ENCODE measurements at places on chromosomes 3 and 15.

- no peak for DNase-seq
Measured at GRCh38 chr3:152177757-152178156, 91.0 kb upstream of the MBNL1 start.

DNA sequence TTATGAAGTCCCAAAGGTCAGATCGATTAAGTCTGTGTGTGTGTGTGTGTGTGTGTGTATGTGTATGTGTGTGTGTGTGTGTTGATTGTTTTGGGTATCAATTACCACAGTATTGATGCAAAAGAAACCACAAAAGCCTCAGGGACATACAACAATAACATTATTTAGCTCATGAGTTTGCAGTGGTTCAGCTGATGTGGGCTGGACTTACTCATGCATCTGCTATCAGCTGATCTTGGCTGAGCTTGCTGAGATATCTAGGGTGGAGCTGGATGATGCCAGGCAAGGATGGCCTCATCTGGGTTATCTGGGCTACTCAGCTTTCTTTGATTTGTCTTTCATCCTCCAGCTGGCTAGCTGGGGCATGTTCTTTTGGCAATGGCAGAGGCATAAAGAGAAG lies 82.4 kb upstream of the PRR23C start:
- no peak for DNase-seq

DNA sequence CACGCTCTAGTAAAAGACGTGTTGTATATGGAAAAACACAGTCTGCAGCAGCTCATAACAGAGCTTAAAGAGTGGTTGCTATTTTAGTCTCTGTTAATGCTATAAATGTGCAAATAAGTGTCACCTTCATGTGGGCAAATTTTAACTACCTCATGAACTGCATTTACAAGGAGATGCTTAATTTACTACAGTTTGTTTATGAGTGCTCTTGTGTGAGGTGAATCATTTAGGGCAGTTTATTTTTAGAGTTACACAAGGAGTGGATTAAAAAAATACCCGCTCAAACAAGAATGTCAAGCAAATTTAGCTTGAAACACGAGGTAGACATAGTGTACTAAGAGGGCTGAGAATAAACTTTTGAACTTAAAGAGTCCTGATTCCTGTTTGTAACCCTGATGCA lies 579.0 kb downstream of the MFSD1 start:
- DNase-seq = no peak

GRCh38 chr3:129587566-129588210 lies 18.8 kb downstream of the PLXND1 start:
- DNase-seq = no peak

- no peak for DNase-seq
Measured at GRCh38 chr3:122232485-122232884, 49.0 kb downstream of the CASR start.

DNA sequence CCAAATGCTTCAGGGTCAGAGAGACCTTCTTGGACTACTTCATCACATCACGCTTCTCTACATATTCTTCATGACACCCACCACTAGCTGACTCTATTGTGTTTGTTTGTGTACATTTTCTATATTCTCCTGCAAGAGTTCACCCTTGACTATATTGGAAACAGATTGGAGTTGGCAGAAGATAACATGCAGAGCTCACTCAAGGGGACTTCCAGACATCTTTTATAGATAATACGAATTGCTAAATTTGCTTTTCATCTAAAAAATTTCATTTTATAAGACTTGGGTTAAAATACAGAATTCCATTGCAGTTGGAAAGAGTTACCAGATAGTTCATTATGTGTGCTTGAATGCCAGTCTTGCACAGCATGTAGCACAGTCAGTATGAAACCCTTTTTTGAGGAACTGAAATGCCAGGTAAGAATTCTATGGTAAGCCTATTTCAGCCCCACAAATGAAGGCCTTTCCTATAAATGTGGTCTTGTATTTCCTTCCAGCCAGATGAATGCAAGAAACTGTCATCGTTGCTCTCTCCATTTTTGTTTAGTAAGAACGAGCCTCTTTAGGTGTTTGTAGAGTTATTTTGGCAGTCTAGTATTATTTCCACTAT lies 177.6 kb downstream of the GHSR start:
- no peak for DNase-seq

GRCh38 chr15:48671103-48672022 lies 25.9 kb upstream of the FBN1 start:
- no peak for DNase-seq

GRCh38 chr3:114418724-114419543 lies 125.1 kb downstream of the TIGIT start:
- peak; percentile 41 for DNase-seq

- DNase-seq = no peak
Measured at GRCh38 chr3:43910750-43911149, 220.0 kb downstream of the ABHD5 start.

GRCh38 chr3:143208976-143209714 lies 89.6 kb downstream of the CHST2 start:
- DNase-seq = no peak

- no peak for DNase-seq
Measured at GRCh38 chr3:182215881-182216280, 504.2 kb downstream of the SOX2 start.

DNA sequence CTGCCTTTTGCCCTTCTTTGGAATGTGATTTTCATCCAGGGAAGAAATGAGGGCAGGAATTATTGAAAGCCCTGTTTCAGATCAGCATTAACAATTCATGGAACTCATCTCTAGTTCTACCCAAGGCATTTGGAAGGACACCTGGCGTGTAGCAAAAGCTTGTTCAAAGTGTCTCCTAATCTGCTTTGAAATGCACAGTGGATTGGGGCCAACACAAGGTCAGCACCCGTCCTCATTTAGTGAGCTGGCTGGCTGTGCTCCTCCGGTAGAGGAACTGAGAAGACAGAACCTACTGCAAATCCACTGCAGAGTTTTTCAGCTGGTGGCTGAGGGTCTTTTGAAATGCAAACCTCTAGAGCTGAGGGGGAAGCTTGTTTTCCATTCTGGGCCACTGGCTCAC lies 141.6 kb upstream of the STT3B start:
- DNase-seq = no peak

- no peak for DNase-seq
Measured at GRCh38 chr15:35321926-35322325, 224.0 kb downstream of the DPH6 start.

DNA sequence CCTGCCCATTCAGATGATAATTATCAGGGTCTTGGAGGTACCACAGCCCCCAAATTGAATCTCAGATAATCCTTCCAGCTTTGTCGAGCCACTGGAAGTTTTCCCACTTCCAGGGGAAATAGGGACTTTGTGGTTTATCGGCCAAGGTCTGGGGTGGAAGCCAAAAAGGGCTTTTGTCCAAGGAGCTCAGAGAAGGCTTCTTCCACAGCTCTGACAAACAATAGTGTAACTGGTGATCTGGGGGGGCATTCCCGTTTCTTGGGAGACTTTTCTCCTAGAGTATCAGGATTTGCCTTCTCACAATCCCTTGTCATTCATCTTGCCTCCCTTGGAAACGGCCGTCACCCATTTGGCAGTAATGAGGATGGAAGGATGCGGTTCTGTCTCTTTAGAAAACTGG lies 18.4 kb downstream of the SRGAP3 start:
- no peak for DNase-seq

GRCh38 chr3:127925384-127925783 lies 10.4 kb downstream of the KBTBD12 start:
- DNase-seq = no peak

DNA sequence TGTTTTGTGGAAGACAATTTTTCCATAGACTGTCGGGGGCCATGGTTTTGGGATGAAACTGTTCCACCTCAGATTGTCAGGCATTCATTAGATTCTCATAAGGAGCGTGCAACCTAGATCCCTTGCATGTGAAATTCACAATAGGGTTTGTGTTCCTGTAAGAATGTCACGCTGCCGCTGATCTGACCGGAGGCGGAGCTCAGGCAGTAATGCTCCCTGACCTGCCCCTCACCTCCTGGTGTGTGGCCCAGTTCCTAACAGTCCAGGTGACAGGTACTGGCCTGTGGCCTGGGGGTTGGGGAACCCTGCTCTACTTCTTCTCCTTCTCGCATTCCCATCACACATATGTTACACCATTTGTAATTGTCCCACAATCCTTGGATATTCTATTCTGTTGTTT lies 11.0 kb downstream of the CHRNA7 start:
- no peak for DNase-seq

- DNase-seq = no peak
Measured at GRCh38 chr15:55618387-55618786, 30.2 kb upstream of the PYGO1 start.

- DNase-seq = no peak
Measured at GRCh38 chr15:63978511-63979261, 67.6 kb downstream of the DAPK2 start.

GRCh38 chr3:163821841-163822240 lies 1256.5 kb downstream of the SI start:
- no peak for DNase-seq

- no peak for DNase-seq
Measured at GRCh38 chr15:37698679-37699078, 235.8 kb upstream of the TMCO5A start.

GRCh38 chr3:127164615-127165014 lies 28.3 kb upstream of the PRR23E start:
- no peak for DNase-seq

DNA sequence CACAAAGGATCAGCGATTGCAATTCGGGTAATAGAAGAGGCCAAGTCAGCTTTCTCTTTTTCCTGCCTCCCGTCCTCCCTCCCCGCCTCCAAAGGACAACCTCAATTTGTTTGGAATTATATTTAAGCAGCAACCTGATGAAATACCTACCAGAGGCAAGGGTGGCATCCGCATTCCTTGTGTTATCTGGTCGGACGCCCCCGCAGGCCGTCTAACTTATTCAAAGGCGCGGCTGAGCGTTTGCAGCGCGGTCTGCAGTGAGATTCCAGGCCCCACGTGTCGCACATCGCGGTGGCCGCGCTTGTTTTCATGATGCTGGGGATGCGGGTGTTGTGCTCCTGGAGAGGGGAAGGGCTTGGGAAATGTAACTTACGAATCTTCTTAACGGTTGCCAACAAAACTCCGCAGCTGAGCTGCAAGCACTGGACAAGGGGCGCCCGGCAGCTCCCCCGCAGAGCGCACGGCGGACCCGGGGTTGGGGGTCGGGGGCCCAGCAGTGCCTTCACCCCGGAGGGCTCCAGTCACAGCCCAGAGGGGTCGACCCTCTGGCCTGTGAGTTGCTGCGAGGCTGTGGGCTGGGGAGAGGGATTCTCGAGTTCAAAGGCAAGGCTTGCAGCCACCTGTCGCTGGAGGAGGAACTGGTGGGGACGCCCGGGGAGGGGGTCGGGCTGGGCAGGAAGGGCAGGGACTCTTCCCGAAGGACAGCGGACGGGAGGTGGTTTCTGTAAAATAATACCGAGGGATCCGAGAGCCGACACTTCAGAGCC lies 20.5 kb upstream of the RGMA start:
- DNase-seq = no peak

GRCh38 chr15:60729850-60730458 lies 251.0 kb upstream of the ICE2 start:
- no peak for DNase-seq

DNA sequence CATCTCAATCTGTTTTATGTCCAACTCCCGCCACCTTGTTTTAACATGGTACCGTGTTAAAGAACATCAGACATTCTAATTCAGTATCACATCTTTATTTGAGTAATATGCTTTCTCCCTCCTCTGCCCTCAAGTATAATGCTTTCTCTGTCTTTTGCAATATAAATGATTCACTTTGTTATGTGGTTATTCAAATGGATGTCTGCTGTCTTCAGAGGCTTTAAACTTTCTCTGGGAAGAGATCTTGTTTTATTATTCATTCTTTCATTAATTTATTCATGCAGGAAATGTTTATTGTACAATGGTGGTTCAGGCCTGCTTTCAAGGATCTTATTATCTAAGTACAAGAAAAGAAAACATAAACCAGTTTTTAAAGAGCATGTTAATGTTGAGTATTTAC lies 57.1 kb downstream of the RAP2B start:
- DNase-seq = no peak

- DNase-seq = no peak
Measured at GRCh38 chr3:72318504-72319193, 529.6 kb downstream of the SHQ1 start.

GRCh38 chr15:39538936-39539335 lies 41.9 kb upstream of the THBS1 start:
- no peak for DNase-seq

- DNase-seq = no peak
Measured at GRCh38 chr3:111694471-111694870, 99.3 kb upstream of the ZBED2 start.

- no peak for DNase-seq
Measured at GRCh38 chr3:188581792-188582191, 427.8 kb downstream of the LPP start.

DNA sequence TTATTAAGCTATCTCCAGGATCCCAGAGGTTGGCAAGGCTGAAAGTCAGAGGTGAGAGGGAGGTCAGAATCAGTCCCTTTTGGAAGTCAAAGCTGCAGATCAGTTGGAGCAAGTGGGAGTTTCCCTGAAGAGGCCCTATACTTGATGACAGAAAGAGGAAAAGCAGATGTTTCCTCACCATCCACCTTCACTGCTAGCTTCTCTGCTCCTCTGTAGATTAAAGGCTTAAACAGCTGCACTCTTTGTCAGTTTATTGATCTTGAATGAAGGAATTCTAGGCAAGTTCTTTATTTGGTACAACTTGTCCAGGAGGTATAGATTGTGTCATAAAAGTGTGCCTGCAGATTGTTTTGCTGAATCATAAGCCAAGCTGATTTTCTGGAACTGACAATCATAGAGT lies 408.2 kb upstream of the TGFBR2 start:
- DNase-seq = no peak
